ENCODE measurements at places on chromosomes 12 and 14.
A peak's percentile ranks its signal among the peaks of the same experiment; 100 is the strongest.

DNA sequence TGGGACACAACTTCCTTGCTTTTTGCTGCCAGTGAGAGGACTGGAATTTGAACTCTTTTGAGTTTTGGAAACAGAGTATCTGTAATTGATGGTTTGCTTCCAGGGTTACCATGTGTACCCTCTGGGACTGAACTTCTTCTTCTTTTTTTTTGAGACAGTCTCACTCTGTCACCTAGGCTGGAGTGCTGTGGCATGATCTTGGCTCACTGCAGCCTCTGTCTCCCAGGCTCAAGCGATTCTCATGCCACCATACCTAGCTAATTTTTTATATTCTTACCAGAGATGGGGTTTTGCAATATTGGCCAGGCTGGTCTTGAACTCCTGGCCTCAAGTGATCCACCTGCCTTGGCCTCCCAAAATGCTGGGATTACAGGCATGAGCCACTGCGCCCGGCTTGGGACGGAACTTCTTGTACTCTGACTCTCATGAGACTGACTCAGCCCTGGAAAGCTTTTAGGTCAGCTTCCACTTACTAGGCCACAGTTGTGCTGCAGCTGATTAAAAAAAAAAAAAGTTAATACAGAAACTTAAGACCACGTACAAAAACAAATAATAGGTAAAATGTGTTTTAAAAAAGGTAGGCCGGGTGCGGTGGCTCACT lies 15.8 kb downstream of the SEL1L start:
- peaks cover 74% of the 10 kb centered on the region for H3K36me3 ChIP-seq
- no peak overlapping the region for H3K4me3 ChIP-seq
- H3K4me1 ChIP-seq = peaks cover 21% of the 10 kb centered on the region
- no peak overlapping the region for H3K27ac ChIP-seq

DNA sequence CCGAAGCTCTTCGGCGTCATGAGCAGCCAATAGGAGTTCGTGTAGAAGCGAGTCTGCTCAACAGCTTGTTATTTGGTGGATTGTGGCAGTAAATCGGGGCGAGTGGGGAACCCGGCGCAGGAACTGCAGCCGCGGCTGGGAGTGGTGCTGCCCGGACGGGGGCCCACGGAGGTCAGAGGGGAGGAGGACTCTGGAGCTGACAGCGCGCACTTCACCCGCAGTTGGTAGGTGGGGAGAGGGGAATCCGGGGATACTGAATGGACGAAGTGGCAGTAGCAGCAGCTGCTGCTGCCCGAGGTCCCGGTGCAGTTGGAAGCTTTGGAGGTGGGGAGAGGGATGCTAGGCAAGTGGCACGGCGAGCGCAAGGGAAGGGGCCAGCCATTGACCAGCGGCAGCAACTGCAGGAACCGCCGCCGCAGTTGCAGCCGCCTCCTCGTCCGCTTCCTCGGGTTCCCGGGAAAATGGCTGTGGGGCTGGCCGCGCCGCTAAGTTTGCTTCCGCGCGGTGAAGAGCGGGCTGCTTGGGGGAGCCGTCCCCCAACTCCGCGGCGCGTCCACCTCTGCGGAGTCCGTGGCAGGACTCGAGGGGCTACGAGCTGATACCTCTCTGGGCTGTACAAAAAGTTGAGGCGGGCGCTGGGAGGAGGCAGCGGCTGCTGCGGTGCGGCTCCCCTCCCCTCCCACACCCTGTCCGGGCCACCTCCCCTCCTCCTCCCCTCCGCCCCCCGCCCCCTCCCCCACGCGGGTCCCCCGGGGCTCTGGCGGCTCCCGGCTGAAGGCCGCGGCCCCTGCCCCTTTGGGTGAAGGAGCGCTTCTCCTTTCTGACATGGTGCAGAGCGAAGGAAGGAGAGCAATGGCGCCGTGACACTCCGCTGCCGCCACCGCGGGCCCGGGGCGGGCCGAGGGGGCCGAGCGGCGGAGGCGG lies at the start of gene ARID4A:
Gene ARID4A (plus strand): TSS at position 79 of the 924 bp plus-strand sequence. CDS start 1,300 bp downstream, outside the sequence.
- peaks cover 41% of the 10 kb centered on the region for H3K36me3 ChIP-seq
- peak within 1 kb of the TSS; percentile 93 for H3K4me3 ChIP-seq
- no peak within 1 kb of the TSS for H3K27ac ChIP-seq
- H3K27me3 ChIP-seq = no peaks in the 10 kb centered on the region
- peak; percentile 89 for DNase-seq

- H3K27me3 ChIP-seq = peaks cover 6% of the 10 kb centered on the region
- peaks cover 3% of the 10 kb centered on the region for H3K36me3 ChIP-seq
- DNase-seq = no peak
Observed at GRCh38 chr12:67689385-67689784, 40.8 kb downstream of the DYRK2 start.

- no peaks in the 10 kb centered on the region for H3K36me3 ChIP-seq
- H3K27ac ChIP-seq = no peak overlapping the region
- H3K27me3 ChIP-seq = peaks cover 43% of the 10 kb centered on the region
- H3K4me1 ChIP-seq = peaks cover 5% of the 10 kb centered on the region
- DNase-seq = no peak
Observed at GRCh38 chr12:40225337-40225983, 663 bp downstream of the LRRK2 start.

- no peaks in the 10 kb centered on the region for H3K27me3 ChIP-seq
- peak overlapping the region; percentile 69 for H3K27ac ChIP-seq
- H3K4me1 ChIP-seq = peaks cover 38% of the 10 kb centered on the region
- peak overlapping the region; percentile 88 for H3K4me3 ChIP-seq
- peak; percentile 42 for DNase-seq
Observed at GRCh38 chr12:120496413-120497340, 764 bp downstream of the DYNLL1 start.

GRCh38 chr12:11513288-11513687 lies 117.9 kb upstream of the PRB2 start:
- peaks cover 11% of the 10 kb centered on the region for H3K27me3 ChIP-seq
- H3K4me3 ChIP-seq = no peak overlapping the region
- DNase-seq = no peak
- H3K27ac ChIP-seq = no peak overlapping the region

DNA sequence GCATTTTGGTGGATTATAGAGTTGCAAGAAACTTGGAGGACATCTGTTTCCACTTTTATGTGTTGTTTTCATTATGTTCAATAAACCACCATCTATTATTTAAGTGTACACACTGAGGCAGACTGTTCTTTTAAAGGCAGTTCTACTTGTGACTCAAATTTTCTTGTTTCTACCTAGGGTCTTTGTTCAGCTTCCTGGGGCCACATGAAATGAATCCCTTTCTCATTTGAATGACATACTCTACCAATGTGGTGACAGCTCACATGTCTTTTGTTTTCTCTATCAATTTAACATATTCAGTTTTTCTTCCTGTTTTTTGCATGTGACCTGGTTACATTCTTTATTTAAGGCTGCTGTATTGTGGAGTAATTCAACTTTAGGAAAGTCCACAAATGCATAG lies 7.9 kb downstream of the SLC16A7 start:
- H3K27me3 ChIP-seq = no peaks in the 10 kb centered on the region
- H3K4me3 ChIP-seq = no peak overlapping the region
- H3K36me3 ChIP-seq = peaks cover 36% of the 10 kb centered on the region
- no peak for DNase-seq
- H3K4me1 ChIP-seq = peaks cover 3% of the 10 kb centered on the region

DNA sequence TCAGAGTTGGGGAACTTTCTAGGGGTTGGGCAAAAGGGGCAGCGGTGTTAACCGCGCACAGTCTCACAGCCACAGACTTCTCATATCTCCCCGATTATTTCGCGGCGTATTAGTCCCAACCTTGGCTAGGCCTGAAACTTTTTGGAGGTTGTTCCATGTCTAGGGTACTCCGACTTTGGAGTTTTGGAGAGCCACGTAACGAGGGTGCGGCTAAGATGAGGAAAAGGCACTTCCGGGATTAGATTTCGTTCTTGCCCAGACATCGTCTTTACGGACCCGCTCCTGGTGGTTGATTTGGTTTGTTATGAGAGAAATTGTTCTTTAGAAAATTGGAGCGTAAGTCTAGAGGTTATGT lies 513 bp downstream of the CCNK start:
- peaks cover 10% of the 10 kb centered on the region for H3K36me3 ChIP-seq
- peaks cover 46% of the 10 kb centered on the region for H3K4me1 ChIP-seq
- H3K27me3 ChIP-seq = no peaks in the 10 kb centered on the region

- peaks cover 29% of the 10 kb centered on the region for H3K27me3 ChIP-seq
- peaks cover 3% of the 10 kb centered on the region for H3K4me1 ChIP-seq
- no peaks in the 10 kb centered on the region for H3K36me3 ChIP-seq
Observed at GRCh38 chr12:4037747-4038312, 164.6 kb upstream of the PARP11 start.

DNA sequence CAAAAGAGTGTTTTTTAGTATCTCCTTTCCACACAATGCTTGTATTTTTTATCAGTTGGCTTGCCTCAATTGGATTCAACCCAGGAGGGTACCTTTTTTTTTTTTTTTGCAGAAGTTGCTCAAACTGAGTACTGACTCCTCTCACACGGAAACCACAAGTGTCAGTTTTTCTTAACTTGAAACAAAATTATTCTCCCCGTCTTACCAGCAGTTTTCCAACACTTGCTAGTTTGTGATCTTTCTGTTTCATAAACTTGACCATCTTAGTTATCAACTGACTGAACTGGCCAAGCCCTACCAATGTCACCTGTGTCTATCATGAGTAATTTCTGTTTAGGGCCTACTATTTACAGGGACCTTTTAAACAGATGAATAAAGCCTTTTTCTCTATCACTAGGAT lies 34.1 kb upstream of the ITPR2 start:
- peaks cover 21% of the 10 kb centered on the region for H3K4me1 ChIP-seq
- DNase-seq = no peak
- peak overlapping the region; percentile 27 for H3K27ac ChIP-seq

DNA sequence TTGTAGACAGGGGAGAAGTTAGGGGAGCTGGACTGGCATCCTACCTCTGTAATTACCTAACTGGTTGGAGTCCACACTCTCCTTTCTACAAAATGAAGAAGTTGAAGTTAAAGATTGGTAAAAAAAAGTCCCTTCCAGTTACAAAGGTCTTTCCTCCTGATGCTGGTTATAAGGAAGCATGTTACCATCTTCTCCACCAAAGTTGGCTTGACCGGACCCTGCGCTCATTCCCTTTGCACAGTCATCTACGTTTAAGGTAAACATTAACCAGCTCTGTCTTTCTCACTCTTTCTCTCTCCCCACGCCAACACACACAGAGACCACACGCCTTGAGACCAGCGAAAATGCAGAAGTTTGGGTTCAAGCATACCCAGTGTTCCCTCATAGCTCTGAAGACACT lies 11.9 kb downstream of the FBLN5 start:
- DNase-seq = no peak
- no peak overlapping the region for H3K4me3 ChIP-seq
- H3K36me3 ChIP-seq = no peaks in the 10 kb centered on the region
- H3K27ac ChIP-seq = no peak overlapping the region
- H3K27me3 ChIP-seq = peaks cover 3% of the 10 kb centered on the region

DNA sequence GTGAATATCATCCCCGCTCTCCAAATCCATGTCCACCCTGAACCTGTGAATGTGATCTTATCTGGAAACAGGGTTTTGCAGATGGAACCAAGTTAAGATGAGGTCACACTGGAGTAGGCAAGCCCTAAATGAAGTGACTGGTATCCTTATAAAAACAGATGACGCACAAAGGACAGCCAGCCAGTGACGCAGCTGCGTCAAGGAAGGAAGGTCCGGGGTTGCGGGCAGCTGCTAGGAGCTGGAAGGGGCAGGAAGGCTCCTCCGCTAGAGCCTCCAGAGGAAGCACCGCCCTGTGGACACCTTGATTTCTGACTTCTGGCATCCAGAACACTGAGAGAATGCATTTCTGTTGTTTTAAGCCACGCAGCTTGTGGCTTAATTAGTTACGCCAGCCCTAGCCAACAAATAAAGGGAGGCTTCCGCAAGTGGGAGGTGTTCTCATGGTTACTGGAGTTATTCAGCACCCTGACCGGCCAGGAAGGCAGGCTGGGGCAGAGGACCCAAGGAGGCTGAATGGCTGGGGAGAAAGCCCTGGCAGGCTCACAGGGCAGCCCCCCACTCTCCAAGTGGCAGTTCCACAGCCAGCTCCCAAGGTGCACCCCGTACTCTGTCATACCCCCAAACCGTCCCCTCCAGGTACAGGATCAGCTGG lies 127.6 kb upstream of the NCOR2 start:
- DNase-seq = no peak
- no peak overlapping the region for H3K4me3 ChIP-seq
- peaks cover 2% of the 10 kb centered on the region for H3K36me3 ChIP-seq

DNA sequence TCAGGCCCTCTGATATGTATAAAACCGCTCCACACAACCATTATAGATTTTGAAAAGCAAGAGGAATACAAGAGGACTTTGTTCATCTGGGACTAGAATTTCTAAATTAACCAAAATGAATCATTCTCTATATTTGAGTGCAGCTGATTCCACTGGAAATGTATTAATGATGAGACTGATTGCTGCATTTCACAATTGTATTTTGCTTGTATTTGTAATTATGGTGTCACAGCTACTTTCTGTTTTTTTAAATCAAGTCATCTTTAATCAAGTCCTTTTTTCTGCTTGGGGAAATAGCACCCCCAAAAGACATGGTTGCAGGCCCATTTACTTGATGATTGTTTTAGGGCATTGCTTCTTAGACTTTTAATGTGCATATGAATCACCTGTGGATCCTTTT lies 162.4 kb downstream of the KICS2 start:
- H3K27ac ChIP-seq = no peak overlapping the region
- no peaks in the 10 kb centered on the region for H3K4me1 ChIP-seq
- H3K27me3 ChIP-seq = no peaks in the 10 kb centered on the region
- H3K4me3 ChIP-seq = no peak overlapping the region
- DNase-seq = no peak

DNA sequence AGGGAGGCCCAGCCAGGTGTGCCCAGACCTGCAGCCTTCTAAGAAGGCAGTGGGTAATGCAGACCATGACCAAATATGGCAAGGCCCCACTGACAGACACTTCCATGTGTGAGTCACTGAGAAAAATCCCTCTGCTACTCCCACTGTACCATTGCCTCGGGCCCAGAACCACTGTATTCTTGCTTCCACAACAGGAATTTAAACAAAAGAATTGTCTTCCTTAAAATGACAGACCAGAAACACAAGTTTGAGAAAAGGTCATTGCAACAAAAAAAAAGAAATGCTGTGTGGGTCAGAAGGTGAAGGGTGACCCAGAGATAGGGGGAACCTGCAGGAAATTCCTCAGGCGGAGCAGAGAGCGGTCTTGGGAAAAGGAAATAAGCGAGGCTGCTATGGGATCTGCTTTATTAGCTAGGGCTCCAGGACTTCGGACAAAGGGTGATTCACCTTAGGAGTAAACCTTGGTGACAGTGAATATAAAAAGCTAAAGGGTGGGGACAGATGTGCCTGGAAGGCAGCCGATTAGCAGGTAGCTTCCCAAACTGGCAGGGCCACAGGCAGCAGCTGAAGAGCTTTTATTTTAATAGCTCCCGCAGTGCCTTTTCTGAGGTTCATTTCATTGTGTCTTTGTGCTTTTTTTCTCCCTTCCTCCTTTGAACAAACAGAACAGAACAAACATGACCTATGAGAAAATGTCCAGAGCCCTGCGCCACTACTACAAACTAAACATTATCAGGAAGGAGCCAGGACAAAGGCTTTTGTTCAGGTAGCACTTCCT lies 185.3 kb upstream of the BCL2L14 start:
- H3K4me1 ChIP-seq = peaks cover 24% of the 10 kb centered on the region

Data from activated CD4-positive, alpha-beta memory T cell treated with anti-CD3 and anti-CD28 coated beads, Interleukin-2, amount 10 ng/mL, durations not matched to agents 7 days and 5 days (primary cell).